ENCODE measurements at places on chromosomes 13 and 19.

DNA sequence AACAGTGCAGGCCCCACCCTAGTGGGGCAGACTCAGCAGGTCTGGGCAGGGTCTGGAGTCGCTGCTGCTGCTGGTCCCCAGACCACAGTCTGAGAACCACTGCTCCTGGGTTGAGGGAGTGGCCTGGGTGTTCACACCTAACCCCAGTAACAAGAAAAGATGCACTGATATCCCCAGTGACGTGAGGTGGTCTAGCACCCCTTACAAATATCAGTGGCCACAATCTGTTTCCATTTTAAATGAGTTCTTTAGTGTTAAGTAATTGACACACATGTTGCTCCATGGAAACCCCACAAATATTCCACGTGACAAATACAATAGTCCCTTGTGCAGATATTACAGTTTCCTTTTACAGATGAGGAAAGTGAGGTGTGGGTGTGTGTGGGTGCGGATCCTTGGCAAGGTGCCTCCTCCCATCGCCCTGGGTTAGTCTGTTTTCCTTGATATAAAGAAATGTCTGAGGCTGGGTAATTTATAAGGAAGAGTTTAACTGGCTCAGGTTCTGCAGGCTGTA lies 96.3 kb upstream of the GPR183 start:
- no peak for DNase-seq

GRCh38 chr13:72199640-72200039 lies 332.6 kb upstream of the DACH1 start:
- no peak for DNase-seq

DNA sequence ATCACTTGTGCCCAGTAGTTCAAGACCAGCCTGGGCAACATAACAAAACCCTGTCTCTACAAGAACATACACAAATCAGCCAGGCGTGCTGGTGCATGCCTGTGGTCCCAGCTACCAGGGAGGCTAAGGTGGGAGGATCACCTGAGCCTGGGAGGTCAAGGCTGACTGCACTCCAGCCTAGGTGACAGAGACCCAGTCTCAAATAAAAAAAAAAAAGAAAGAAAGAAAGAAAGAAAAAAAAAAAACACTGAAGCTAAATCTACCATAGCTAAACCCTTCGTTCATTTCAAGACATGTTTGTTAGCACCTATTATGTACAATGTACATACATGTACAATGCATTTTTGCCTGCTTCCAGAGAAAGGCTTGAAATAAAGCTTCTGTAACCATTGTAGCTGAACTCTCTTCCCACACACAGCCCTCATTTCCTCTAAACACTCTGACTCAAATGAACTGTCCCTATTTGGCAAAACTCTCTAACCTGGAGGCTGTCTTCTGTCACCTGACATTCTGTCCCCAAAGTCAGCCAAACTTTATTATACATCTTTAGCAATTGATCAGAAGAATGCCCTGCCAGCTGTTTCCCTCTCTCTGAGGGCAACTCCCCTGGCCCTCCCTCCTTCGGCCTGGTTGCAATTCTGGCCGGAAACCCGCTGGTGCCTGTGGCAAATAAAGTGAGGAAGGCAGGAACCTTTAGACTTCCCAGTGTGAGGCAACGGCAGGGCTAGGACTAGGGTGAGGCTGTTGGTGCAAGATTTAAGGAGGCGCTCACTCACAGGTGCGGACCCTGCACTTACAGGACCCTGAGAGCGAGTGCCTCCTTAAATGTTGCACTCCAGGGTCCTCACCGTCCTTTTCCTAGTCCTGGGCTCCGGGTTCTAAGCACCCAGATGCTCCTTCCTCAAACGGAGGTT lies 1.8 kb downstream of the ETHE1 start:
- peak; percentile 44 for DNase-seq

GRCh38 chr19:43331435-43332010 lies 22.0 kb upstream of the CD177 start:
- DNase-seq = peak; percentile 15

DNA sequence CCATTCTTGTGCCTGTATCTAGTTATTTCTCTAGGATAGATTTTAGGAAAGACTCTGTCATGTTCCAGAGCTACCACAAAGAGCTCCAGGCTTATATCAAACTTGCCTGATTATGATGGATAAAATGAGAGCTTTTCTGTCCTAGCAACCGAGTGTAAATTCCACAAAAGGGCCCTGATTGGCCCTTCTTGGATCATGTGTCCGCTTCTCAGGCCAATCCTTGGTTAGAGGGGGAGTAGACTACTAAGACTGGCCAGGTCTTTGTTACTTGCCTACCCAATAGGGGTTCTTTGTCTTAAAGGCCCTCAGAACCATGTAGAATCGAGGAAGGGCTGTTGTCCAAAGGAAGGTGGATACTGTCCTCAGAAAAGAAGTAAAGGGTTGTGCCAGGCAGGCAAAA lies 2.4 kb downstream of the DHX34 start:
- peak; percentile 47 for DNase-seq

DNA sequence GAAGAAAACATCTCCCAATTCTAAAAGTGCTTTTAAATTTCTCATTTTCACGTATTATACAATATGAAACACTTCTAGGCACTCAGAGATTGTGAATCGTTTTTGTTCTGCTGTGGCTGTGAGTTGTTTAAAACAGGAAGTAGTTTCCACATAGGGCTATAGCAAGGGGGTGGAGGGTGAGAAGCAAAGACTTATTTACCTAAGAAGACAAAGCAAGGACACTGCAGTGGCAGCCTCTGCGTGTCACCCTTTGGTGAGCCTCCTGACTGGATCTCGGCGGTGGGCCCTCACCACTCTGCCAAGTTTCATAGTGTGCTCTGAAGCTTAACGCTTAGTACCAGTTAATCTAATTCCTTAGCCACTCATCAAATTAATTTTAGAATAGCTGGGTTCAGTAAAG lies 56.8 kb downstream of the TNFSF13B start:
- DNase-seq = peak; percentile 65

GRCh38 chr13:112105892-112106291 lies 38.9 kb downstream of the SOX1 start:
- DNase-seq = no peak

DNA sequence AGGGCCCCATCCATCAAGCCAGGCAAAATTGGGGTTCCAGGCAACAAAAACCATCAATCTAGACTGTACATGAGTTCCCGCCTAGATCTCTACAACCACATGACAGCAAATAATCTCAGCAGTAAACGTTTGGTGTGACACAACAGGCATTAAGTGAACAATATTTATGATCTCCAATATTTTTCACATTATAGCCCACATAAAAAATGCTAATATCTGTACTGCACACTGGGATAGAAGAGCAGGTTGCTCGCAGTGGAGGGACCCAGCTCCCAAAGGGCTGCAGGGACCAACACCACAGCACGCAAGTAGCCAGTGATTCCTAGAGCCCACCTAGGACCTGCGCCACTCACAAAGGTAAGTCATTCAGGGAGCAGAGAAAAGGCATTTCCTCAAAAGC lies 25.9 kb downstream of the LATS2 start:
- no peak for DNase-seq

- DNase-seq = no peak
Measured at GRCh38 chr19:16825312-16826052, 3.7 kb upstream of the SIN3B start.

- DNase-seq = no peak
Measured at GRCh38 chr13:106151056-106151699, 384.3 kb downstream of the EFNB2 start.

GRCh38 chr13:109631069-109631468 lies 155.3 kb downstream of the IRS2 start:
- no peak for DNase-seq

- DNase-seq = no peak
Measured at GRCh38 chr19:32404933-32405430, 588 bp upstream of the DPY19L3 start.

GRCh38 chr19:43555185-43555770 lies 20.0 kb downstream of the XRCC1 start:
- peak; percentile 79 for DNase-seq

- DNase-seq = no peak
Measured at GRCh38 chr19:42068756-42069571, 1.0 kb downstream of the GRIK5 start.

DNA sequence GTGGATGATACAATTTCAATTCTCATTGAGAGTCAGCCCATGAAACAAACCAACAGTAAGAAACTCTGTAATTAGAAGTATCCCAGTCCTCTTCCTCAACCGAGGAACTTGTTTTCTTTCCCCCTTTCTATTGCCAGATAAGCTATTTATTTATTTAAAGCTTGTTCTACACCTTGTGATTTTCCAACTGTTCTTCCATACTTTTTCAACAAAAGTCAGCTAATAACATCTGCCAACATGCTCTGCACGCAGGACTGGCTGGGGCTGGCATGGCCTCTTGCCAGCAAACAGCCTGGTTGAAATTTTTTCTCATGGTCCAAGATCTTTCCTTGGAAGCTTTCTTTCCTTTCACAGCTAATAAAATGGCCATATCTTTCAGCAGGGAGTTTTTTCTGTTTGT lies 2.9 kb upstream of the IRS2 start:
- no peak for DNase-seq

DNA sequence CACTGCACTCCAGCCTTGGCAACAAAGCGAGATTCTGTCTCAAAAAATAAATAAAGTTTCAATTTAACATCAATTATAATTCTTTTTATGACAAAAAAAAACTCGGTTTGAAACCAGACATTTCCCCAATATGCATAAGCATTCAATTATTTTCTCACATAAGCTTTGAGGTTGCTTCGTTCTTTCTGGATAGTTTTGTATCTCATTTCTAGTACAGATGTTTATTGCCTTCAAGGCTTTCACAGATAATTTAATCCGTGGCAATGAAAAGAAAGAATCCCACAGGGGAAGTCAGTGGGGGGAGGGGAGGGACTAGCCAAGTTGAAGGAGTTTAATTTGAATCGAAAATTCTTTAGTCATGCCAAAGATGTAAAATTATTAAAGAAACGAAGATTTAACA lies 29.6 kb upstream of the TSC22D1 start:
- DNase-seq = no peak

DNA sequence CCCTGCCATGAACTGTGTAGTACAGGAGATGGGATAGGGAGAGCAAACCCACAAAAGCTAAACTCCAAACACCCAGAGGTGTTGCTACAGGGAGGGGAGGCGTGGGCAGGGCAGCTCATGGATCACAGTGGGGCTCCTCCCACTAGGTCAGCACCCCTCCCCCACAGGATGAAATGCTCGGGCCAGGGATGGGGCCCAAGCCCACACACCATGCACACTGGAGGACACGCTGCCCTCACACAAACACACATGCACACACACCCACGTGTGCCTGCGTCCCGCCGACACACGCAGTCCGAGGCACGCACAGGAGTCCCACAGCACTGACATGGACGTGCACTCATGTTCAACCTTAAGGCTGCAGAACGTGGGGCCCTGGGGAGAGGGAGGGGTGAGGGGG lies 6.0 kb upstream of the CCNP start:
- DNase-seq = no peak

- no peak for DNase-seq
Measured at GRCh38 chr19:7733376-7733775, 1.5 kb upstream of the CLEC4G start.

- DNase-seq = no peak
Measured at GRCh38 chr13:107819071-107819470, 396.3 kb downstream of the LIG4 start.
